ENCODE measurements at places on chromosomes 12 and 14.

DNA sequence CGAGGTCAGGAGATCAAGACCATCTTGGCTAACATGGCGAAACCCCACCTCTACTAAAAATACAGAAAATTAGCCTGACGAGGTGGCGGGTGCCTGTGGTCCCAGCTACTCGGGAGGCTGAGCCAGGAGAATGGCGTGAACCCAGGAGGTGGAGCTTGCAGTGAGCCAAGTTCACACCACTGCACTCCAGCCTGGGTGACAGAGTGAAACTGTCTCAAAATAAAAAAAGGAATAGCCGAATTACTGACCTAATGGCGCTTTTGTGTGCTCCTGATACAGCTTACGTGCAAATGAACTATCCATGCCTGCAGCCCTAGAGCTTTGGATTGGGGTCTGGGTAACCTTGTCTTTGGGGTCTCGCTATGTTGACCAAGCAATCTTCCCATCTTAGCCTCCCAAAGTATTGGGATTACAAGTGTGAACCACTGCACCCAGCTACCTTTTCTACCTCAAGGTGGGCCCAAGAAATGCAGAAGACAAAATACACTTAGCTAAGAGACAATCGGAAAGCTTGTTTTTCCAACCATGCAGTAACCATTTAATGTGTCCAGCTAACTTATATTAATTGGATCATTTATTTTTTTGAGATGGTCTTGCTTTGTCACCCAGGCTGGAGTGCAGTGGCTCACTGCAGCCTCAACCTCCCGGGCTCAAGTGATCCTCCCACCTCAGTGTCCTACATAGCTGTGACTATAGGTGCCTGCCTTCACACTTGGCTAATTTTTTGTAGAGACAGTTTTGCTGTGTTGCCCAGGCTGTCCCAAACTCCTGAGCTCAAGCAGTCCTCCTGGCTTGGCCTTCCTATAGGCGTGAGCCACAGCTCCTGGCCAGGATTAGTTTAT, 5.5 kb downstream of the PABPN1 start:
- DNase-seq = no peak

DNA sequence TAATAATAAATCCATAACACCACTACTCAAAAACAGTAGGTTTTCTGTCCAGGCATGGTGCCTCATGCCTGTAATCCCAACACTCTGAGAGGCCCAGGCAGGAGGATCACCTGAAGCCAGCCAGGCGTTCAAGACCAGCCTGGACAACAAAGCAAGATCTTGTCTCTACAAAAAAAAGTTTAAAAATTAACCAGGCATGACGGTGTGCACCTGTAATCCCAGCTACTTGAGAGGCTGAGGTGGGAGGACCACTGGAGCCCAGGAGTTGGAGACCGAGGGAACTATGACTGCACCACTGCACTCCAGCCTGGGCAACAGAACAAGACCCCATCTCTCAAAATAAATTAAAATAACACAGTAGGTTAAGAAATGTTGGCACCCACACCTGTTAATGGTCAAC, 44.5 kb upstream of the AP4S1 start:
- DNase-seq = no peak

GRCh38 chr12:68175557-68176061, 16.1 kb upstream of the IFNG start:
- DNase-seq = peak; percentile 20

GRCh38 chr12:127161466-127161865, 1105.5 kb upstream of the TMEM132C start:
- DNase-seq = no peak

- no peak for DNase-seq
These were observed 159.2 kb downstream of the MYRFL start for GRCh38 chr12:69984241-69984640.

DNA sequence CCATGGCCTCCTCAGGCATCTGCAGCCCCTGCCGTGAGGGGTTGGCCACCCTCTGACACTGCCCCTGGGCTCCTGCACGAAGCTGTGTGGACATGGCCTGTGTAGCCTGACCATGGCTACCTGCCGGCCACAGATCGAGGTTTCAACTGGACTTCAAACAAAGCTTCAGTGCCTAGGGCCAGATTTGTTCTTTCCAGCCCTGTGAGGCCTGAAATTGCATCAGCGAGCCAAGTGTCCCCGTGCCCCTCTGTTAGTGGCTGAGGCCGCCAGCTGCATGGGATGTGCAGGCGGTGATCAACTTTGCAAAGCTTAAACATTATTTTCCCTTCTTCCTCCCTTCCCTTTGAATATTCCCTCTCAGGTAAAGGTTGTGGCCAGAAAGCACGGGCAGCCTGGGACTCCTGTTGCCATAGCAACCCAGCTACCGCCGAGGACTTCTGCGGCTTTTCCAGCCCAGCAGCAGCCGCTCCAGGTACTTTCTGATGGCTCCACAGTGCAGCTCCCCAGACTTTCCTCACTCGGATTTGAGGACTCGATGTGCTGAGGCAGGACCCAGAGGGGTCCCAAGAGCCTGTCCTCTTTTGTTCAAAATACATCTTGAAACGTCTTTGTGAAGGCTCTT, 35.8 kb downstream of the DDX51 start:
- no peak for DNase-seq
